SK-MEL-5 (cell line): ENCODE measurements at places on chromosomes 2 and 18.

DNA sequence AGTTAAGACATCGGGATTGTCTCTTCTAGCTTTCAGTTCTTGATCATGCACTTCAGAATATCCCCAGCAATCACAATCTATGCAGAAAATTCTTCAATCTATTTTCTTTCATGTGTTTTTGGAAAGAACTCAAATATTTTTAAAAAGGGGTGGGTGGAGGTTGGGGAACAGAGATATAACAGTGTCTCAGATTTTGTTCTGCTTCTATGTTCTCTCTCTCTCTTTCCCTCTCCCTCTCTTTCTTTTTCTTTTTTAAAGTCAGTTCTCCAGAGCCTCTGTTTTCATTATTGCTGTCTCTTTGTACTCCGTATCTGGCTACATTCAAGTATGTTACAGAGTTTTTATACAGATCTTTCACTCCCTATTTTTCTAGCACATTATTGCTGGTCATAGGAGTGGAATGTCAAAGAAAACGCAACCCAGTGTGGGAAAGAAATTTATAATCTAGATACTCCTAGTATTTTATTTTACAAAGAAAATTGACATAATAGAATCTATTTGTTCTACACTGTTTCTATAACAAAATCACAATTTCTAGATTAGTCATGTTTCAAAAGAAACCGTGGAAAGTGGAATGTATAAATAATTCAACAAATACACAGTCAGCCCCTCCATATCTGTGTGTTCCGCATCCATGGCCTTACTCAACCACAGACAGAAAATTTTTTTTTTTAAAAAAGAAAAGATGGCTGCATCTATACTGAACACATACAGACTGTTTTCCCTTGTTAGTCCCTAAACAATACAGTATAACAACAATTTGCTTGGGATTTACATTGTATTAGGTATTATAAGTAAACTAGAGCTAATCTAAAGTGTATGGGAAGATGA, 11.2 kb upstream of the NEMP2 start:
- no peak for DNase-seq

DNA sequence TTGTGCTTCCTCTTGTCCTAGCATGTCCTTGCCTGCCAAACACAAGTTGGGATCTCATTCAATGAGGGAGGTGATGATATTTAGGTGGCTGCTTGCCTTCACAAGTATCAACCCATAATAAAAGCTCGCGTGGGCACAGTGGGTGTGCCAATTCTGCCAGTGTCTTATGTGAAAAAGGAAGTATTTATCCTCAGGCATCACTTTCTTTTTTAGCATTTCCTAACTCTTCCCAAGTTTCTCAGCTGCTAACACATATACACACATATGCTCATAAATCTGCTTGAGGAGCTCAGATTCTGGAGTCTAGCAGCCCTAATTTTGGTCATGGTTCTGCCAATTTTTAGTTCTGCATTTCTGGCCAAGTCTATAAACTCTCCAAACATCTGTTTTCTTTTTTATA, 319.5 kb upstream of the HNMT start:
- DNase-seq: no peak

DNA sequence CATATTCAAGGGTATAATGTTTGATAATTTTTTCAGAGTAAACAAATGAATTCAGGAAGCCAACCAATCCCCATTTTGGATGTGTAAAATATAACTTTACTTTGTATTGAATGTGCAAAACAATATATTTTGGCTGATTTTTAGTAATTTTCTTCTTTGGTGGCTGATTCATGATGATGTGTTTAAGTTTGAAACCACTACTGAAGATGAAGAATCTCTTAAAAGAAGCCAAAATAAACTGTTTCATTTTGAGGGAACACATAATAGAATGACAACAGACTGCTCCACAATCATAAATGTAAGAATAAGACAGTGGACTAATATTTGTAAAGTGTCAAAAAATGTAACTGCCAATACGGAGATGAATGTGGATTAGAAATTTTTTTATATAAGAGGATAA, 52.5 kb upstream of the TRIM43 start:
- no peak for DNase-seq

DNA sequence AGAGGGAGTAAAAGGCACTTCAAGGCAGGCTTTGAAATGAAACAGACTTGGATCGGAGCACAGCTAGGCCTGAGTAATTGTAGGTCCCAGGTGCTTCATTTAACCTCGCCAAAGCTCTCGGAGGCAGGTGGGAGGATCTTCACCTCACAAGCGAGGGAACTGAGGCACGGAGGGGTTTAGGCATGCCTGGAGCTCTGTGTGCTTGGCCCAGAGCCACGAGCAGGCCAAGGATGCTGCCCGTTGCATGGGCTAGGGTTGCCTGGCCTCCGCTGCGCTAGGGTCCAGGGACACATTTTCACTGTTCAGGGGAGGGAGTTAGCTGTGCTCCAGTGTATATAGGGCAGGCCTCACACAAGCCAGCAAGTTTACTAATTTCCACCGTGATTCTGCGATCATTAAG, 11.2 kb downstream of the TMEM37 start:
- DNase-seq: no peak

DNA sequence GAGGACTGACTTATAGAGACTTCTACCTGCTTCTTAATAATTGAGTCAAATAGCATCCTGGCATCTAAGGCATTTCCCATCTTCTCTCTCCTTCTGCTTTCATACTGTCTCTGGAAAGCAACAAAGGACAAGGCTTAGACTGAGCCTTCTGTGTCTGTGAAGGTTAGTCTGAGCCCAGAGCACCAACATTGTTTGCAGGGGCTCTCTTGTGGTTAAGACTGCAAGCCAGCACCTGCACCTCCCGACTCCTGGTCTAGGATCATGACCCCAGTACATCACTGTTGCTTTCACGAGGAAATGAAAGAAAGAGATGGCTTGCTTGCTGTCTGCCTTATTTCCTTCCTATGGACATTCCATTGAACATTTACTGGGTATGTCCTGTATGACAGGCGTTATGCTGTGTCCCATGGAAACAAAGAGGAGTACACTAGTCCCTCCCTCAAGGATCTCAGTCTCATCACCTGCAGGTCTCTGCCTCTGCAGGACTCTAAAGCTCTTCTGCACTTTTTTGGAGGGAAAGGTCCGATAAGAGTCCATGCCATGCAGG, 315.8 kb upstream of the EPAS1 start:
- no peak for DNase-seq

- DNase-seq: no peak
Observed at GRCh38 chr2:241592126-241592845, 33.7 kb downstream of the BOK start.
